ENCODE measurements at places on chromosomes 16 and 17.

GRCh38 chr16:62549875-62550274 is 513.6 kb upstream of the CDH8 start:
- peak; percentile 29 for DNase-seq

- no peak for DNase-seq
Observed at GRCh38 chr17:77679589-77679988, 278.9 kb upstream of the TNRC6C start.

- DNase-seq, result no peak
Observed at GRCh38 chr17:50397919-50398285, 579 bp upstream of the LRRC59 start.

DNA sequence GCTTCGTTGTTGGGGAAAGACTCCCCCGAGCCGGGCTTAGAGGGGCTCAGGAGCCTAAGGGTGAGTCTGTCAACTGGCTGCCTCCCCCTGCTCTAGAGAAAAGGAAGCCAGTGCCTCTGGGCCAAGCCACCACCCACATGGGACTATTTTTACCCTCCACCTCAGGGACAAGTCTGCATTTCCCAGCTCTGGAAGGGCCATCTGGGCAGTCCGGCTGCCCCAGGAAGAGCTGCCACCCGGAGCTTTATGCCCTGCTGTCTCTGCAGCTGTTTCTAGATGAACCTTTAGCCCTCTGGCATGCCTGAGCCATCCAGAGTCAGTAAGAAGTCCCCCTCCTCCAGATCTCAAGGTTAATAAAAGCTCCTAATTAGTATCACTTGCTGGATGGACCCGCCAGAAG is 5.3 kb upstream of the RPRML start:
- DNase-seq, result no peak

GRCh38 chr16:68893710-68894705 is 50.7 kb downstream of the TANGO6 start:
- no peak for DNase-seq

DNA sequence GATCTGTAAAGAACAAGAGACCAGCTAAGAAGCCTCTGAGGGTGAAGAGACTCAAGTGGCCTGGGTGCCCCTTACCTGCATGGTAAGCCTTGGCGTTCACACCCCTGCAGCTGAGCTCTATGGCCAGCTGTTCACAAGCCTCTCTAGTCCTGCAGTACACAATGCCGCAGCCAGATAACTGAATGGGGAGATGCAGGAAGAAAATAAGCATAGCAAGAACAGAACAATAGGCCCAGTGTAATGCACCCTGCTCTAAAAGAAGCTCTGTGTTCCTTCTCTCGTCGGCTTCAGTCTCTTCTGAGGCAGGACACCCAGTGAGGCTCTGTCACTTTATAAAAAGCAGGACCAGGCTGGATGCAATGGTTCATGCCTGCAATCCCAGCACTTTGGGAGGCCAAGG is 5.4 kb downstream of the RECQL5 start:
- DNase-seq, result peak; percentile 92

GRCh38 chr17:1759529-1759928 is 2.3 kb upstream of the SERPINF1 start:
- DNase-seq, result no peak

DNA sequence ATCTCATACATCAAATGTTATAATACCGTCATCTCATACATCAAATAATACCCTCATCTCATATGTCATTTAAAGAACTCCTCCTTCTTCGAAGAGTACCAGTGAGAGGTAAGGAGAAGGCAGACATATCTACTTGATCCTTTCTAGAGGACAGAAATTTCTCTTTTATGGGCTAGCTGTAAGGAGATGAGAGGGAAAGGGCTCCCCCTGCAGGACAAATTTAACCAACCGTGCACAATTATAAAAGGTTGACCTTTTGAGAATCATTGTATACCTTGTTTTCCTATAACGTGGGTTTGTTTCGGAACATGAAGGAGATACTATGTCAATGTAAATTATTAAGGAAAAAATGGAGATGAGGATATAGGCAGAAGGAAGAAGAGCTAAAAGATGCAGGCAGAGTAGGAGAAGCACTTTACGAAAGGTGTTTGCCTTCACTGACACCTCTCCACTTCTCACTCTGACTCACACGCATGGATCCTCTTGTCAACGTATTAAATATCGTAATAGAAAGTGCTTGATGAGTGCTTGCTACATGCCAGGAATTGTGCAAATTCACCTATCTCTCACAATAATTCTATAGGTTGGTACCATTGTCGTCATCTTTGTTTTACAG is 465.9 kb upstream of the ERCC4 start:
- DNase-seq, result no peak

- no peak for DNase-seq
Observed at GRCh38 chr17:82305727-82306300, 11.6 kb downstream of the CD7 start.

GRCh38 chr17:74444406-74444805 is 12.5 kb downstream of the GPRC5C start:
- no peak for DNase-seq

DNA sequence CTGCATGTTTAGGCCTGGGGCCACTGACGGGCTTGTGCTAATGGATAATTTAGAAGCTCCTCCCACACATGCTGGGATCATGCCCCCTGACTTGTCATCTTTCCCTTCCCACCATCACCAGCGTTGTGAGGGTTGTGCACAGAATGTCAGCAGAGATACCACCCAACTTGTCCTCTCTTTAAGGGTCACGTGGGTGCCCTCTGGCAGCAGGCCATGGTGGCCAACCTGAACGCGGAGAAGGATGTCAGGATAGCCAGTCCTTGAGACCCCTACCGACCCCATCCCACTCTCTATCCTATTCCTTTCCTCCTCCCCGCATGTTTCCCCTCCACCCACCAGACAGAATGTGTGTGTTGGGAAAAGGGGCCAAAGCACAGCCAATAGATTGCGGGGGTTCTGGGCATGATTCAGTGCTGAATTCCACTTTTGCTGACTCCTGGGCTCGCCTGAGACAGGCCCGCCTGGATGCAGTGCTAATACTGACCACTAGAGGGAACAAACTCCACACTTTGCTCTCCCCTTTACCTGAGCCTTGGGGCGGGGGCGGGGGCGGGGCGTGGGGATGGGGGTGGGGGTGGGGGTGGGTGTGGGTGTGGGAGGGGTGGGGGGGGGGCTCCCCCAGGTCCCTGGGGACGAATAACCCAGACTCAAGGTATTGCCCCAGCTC is at the start of gene GH2:
Gene GH2 (minus strand): TSS at position 10 of the 667 bp plus-strand sequence. CDS start 143 bp downstream, outside the sequence.
- no peak for DNase-seq

GRCh38 chr17:35795007-35795870 is at the start of gene MMP28:
MMP28 (minus strand) TSS chr17:35795641; CDS start chr17:35795377, 264 bp downstream.
- DNase-seq, result no peak

DNA sequence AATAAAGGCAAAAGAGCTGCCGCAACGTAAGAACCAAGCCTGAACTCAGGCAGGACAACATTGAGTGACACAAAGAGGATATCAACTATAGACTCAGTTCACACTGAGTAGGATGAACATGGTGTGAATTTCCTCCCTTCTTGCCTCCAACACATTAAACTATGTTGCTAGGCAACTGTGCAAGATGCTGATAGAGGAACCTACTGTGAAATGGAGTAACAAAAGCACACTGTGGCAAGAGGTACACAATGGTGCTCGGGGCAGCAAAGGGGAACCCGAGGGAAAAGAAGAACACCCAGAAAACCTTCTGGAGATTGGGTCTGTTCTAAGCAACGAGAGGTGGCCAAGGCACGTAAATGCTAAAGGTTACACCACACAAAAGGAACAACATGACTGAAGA is 34.1 kb downstream of the GRB2 start:
- no peak for DNase-seq

GRCh38 chr16:78437352-78437968 is 338.0 kb downstream of the WWOX start:
- peak; percentile 29 for DNase-seq

GRCh38 chr17:38561416-38562214 is 44.1 kb downstream of the SRCIN1 start:
- DNase-seq, result no peak

GRCh38 chr16:23847948-23848347 is 12.2 kb downstream of the PRKCB start:
- DNase-seq, result no peak

GRCh38 chr17:42989726-42990652 is 8.2 kb upstream of the RPL27 start:
- no peak for DNase-seq

- DNase-seq, result no peak
Observed at GRCh38 chr16:18833707-18834505, 32.6 kb upstream of the ARL6IP1 start.

- no peak for DNase-seq
Observed at GRCh38 chr17:72386619-72387237, 265.9 kb downstream of the SOX9 start.

GRCh38 chr16:74666010-74666421 is 661 bp downstream of the RFWD3 start:
- no peak for DNase-seq

- DNase-seq, result no peak
Observed at GRCh38 chr16:38941-39892, 14.2 kb downstream of the POLR3K start.

DNA sequence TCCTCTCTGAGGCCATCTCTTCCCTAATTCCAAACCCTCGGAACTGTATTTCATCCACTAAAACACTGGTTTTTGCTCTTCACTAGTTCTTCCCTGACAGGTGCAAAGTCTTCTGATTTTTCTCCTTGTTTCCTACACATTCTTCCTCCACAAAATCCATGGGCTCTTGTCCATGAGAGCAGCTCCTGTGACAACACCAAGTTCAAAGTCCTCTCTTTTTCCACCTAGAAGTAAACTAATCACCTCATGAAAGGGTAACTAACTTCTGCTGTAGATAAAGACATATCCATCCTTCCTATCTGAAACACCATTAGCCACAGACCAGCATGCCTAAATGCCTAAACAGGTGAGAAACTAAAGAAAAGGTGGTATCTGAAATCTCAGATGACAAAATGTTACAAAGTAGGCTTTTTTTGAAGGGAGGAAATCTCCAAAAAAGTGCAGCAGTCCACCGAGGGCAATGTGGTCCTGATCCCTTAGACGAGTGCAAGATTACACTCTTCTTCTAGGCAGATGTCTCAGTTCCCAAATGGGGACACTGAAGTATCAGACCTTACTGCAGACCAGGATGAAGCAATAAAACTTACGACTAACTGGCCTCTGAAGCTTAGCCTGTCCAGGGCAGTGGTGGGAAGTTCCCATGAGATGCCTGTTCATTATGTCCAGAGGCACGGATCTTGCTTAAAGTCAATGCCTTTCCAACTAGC is 2.8 kb downstream of the PIP4K2B start:
- no peak for DNase-seq

- DNase-seq, result no peak
Observed at GRCh38 chr17:6101706-6102105, 31.5 kb downstream of the WSCD1 start.

- no peak for DNase-seq
Observed at GRCh38 chr16:46932802-46933201, 40.7 kb downstream of the DNAJA2 start.

DNA sequence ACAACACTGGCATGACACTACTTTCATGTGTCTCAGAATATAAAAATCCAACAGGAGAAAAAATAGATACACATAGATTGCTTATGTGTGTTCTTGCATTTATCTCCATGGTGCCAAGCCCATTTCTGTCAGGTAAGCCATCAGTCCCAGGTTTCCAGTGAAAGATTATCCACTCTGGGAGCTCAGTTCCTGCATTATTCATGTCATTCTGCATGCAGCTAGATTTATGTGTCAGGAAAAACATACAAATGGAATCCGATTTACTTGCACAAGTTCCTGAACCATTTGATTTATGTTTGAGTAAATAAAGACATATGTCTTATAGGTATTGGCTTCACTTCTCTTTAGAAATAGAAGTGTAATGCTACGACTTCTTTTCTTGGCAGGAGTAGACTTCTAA is 569.7 kb downstream of the KCNJ2 start:
- DNase-seq, result no peak

DNA sequence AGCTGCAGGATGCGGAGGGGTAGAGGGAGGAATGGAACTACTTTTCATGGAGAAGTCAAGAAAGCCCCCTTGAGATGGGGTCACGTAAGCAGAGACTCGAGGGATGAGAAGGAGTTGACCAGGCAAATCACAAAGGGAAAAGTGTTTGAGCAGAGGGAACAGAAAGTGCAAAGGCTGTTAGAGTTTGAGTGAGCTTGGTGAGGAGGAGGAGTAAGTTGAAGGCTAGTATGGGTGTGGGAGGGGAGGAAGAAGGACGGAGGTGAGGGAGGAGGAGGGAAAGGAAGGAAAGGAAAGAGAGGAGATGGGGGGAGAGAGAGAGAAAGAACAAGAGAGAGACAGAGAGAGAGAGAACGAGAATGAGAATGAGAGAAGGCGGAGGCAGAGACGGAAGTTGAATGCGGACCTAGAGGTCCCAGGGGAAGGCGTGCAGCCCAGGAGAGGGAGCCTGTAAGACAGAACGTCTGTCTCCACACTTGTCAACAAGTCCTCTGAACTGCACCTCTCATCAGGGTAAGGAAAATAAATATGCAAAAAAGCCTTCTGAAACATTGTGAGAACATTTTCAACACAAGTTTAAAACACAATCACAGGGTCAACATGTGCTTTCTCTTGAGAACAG is 279.8 kb upstream of the EEF2KMT start:
- DNase-seq, result no peak

DNA sequence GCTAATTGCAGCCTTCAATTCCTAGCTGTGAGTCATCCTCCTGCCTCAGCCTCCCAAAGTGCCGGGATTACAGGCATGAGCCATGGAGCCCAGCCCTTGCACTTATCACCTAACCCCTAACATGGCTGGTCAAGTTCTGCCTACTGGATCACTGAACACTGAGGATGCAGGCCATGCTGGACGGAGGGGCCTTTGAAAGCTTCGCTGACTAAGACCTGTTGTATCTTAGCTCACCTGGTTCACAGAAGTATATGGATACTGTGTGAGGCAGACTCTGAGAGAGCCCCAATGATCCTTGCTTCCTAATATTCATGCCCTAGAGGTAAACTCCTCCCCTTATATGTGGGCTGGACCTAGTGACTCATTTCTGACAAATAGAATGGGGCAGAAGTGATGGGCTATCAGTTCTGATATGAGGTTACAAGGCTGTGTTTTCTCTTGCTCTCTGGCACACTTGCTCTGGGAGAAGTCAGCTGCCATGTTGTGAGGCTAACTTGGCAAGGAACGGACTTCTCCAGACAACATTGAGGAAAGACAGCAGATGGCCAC is 11.7 kb upstream of the TMIGD1 start:
- no peak for DNase-seq

- DNase-seq, result no peak
Observed at GRCh38 chr17:76872221-76872873, 4.1 kb downstream of the MGAT5B start.

DNA sequence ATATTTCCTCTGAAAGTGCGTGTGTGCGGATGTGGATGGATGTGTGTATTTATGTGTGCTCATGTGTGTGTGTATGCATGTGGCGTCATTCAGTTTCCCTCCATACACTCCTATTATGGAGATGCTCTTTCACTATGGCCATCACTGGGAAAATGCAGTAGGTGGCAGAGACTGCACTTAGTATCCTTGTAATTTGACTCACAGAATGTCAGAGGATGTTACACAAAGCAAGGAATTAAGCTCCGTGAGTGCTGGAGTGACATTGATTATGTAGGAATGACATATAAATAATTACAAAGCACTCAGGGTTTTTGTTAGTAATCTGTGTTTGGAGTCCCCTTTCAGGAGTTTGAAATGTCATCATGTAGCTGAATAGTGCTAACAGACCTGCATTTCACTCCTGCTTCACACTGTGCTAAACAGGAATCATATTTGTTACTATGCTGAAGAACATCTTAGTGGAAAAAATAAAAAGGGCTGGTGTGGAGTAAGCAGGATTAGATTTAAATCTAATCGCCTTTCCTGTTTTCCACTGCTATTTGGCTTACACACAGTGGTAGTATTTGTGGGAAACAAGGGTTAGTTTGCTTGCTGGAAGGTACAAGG is 59.6 kb downstream of the HS3ST4 start:
- no peak for DNase-seq

Measured in hippocampal formation (tissue), 2 donors.